ENCODE measurements at places on chromosomes 7 and 10.

- DNase-seq: no peak
Observed at GRCh38 chr7:87144173-87144657, 8.0 kb upstream of the DMTF1 start.

- DNase-seq: no peak
Observed at GRCh38 chr7:74429153-74429747, 24.5 kb upstream of the GTF2IRD1 start.

GRCh38 chr10:79220307-79220706 is 127.0 kb upstream of the PPIF start:
- DNase-seq: no peak

DNA sequence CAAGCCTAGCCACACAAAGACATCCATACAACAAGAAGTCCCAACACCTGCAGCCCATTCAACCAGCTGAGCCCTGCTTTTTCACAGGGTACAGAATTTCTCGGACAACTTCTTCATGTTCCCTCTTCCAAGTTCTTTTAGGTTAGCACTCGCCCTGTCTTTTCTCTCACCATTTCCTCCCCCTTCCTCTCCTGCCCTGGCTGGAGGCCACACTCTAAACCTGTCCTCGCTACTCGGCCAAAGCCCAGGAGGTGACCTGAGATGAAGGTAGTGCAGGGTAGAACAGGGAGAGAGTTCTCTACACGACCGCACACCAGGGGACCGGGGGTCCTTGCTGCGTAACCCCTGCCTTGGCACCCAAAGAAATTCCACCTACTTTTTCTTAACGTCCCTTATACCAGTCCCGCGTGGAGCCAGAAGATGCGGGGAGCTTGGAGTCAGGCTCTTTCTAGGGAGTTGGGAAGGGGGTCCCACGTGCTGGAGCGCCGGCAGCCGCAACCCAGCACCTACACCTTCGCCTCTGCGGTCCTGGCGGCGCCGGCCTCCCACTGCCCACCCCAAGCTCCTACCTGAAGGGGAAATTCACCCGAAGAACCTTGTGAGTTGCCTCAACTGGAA is 16.0 kb upstream of the DLX6 start:
- DNase-seq: no peak

GRCh38 chr7:16803125-16803524 is 1.7 kb downstream of the AGR2 start:
- DNase-seq: no peak

DNA sequence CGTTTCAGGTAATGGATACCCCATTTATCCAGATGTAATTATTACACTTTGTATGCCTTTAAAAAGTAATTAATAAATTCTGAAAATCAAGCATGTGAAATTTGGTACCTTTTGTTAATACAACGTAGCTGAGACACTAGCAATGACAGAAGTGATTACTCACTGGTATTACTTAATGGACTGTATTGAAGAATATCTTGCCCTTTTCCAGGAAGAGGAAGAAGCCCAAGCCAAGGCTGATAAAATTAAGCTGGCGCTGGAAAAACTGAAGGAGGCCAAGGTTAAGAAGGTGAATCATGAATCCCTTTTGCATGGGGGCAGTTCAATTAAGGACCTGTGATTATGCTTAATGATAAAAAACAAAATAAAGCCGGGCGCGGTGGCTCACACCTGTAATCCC is 64.8 kb downstream of the APBB1IP start:
- DNase-seq: no peak

GRCh38 chr7:158933468-158934139 is 77.2 kb downstream of the DYNC2I1 start:
- DNase-seq: no peak

All from T47D (cell line).